ENCODE measurements at places on chromosomes 5 and 9.

DNA sequence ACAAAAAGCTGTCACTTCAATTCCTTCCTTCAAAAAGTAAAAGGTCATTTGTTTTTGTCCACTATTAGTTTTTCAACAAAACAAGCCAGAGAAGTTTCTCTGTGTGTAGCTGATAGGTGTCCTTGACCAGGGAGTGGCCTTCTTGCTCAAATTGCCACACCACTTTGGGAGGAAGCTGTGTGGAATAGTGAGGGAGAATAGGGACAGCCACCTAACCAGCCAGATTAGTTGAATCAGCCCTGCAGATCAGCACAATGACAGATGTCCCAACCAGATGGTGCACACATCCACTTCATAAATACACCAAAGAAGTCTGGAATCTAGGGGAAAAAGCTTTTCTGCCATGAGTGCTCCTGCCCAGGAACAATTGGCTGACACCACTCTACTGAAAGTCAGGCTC, 37.2 kb downstream of the NREP start:
- DNase-seq: no peak

GRCh38 chr9:135126451-135127187, 39.2 kb downstream of the OLFM1 start:
- DNase-seq: no peak

DNA sequence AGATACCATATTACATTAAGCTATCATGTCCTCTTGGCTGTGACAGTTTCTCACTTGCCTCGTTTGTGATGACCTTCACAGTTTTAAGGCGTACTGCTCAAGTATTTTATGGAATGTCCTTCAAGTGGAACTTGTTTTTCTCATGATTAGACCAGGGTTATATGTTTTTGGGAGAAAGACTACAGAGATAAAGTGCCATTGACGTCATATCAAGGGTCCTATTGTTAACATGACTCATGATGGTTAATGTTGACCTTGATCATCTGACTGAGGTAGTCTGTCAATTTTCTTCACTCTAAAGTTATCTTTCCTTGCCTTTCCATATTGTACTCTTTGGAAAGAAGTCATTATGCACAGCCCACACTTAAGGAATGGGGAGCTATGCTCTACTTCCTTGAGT, 17.8 kb upstream of the PTBP3 start:
- no peak for DNase-seq

DNA sequence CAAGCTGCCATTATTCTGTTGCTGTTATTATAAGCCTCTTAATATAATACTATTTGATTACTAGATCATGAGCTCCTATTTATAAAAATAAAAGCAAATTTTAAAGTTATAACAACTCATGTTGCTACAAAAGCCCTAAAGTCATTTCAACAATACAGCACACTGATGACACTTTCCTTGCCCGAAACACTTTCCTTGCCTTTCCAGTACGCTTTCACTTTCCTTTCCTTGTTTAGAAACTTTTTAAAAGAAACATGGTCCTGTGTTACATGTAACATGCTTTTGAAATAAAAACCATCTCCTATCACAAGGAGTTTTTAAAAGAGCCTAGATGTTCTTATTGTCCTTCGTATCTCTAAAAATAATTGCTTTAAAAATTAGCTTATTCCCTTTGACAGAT, 688.4 kb downstream of the PTPRD start:
- DNase-seq: no peak

DNA sequence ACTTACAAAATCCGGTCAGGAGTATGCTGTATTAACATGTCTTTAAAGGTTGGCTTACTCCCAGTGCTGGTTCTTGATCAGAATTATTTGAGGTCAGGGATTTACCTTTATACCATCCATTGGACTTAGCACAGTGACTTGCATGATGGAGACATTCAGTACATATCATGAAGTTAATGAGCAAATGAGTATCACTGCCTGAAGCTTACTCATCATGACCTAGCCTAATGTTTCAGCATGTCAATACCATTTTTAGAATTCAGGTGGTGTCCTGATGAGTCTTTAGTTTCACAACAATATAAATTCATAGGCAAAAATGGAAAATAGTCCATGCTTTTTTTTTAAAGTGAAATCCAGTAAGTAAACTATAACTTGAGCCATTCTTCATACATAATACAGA, 226.0 kb upstream of the C9orf72 start:
- no peak for DNase-seq

Measured in H9 (cell line).